WTC11 (cell line): ENCODE measurements at places on chromosomes 12 and 14.

DNA sequence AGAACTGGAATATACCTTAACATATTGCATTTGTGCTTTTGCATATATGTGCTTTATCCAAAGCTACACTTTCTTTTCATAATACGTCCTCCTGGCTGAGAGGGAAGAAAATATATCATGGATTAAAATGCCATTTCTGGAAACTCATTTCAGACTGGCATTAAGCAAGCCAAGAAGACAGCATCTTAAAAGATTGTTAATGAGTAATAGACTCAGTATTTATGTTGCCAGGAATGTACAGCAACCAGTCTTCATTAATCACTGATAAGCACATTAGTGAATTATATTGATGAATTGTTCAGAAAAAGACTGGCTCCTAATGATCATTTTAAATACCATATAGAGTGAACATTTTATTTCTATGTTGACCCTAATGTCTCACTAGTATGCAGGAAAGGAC is 134.9 kb upstream of the IFNG-AS1 start:
- no peak for DNase-seq

DNA sequence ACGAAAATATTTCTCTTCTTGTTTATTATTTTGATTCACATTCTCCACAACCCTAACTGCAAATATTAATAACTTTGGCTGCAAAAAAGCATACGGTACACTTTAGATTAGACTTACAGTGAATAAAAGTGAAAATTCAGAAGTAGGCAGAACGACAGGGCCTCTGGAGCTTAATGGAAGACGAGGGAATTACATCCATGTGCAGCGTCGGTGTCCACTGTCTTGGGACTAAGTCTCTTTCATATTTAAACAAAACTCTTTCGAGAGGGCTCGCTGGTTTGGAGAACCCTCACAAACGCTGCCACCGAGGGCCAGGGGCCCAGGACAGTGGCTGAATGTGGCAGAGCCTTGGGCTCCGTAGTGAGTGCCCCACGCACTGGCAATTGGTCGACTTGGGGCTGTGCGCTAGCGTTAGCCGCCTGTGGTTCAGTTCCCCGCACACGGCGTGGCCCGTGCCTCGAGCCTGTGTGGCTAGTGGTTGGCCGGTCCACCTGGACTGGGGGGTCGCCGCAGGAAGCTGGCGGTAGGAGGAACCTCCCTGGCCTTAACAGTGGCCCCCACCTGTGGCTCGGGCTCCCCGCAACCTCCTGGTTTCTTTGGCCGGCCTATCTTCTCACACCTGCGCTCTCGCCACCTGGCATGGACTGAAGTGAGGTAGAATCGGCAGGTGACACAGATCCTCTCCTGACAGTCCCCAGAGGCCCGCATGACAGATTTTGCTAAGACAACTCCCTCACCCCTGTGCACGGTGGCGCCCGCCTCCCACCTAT is 739 bp upstream of the PAX9 start:
- DNase-seq, result peak; percentile 33

DNA sequence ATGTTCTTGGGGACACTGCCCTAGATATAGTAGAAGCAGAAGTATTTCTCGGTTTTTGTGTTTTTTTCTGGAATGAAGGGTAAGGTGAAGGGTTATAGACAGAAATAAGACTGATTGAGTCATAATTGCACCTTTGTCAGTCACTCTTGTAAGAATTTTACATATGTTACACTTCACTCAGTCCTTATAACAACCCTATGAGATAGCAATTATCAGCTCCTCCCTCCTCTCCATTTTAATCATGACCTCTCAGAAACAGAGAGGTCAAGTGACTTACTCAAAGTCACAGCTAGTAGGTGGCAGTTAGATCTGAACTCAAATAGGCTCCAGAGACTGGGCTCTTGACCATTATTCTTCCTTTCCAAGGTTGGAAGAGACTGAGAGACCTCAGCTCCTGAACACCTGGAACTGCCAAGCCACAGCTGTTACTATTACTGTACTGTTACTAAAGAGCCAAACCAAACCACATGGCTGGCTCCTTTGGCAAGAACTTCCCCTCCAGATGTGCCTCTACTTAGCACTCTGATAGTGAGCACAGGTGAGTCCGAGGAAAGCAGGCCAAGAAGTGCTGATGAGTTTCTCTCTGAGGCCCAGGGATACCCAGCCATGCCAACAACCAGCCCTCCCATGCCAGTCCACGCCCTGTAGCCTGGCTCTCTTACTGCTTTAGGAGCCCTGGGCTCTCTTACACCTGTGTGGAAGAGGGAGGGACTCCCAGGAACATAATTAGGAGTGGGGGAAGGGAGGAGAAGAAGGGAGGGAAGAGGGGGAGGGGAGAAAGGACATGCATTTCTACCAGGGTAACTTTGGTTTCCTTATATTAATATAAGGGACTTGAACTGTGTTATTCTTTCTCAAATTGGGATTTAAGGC is 121.3 kb downstream of the CRADD start:
- DNase-seq, result no peak

DNA sequence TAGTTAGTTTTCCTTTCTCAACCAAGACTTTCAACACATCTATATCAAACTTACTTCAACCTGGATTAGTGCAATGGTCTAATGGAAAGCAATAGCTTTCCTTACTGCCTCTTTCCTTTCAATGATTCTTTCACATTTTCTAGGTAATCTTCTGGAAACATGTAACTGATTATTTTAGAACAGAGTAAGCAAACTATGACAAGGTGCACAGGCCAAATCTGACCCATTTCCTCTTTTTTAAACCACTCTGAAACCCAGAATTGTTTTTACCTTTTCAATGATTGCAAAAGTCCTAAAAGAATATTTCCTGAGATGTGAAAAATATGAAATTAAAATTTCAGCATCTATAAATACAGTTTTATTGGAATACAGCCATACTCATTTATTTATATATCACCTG is 81.6 kb upstream of the TMTC2 start:
- DNase-seq, result no peak

GRCh38 chr14:55724736-55725135 is 144.7 kb downstream of the KTN1 start:
- no peak for DNase-seq

GRCh38 chr14:76836029-76836630 is 9.9 kb downstream of the LRRC74A start:
- no peak for DNase-seq

DNA sequence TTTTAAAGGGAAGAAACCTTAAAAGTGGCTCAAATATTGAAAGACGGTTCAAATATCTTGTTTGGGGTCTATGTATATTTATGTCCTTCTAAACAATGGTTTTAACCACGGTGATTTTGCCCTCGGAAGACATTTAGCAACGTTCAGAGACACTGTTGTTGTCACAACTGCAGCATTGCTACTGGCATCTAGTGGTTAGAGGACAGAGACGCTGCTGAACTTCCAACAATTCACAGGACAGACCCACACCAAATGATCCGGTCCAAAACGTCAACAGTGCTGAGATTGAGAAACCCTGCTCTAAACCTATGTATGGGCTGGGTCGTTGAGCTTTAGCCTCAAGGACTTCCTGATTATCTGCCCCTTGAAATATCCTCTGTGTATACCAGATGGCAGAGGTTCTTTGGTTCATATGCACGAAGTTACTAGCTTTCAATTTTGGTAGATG is 1.7 kb downstream of the ANGEL1 start:
- no peak for DNase-seq

- no peak for DNase-seq
Measured at GRCh38 chr14:65054471-65055085, 47.7 kb downstream of the MAX start.

GRCh38 chr12:50050410-50051098 is 6.8 kb upstream of the ASIC1 start:
- peak; percentile 65 for DNase-seq

DNA sequence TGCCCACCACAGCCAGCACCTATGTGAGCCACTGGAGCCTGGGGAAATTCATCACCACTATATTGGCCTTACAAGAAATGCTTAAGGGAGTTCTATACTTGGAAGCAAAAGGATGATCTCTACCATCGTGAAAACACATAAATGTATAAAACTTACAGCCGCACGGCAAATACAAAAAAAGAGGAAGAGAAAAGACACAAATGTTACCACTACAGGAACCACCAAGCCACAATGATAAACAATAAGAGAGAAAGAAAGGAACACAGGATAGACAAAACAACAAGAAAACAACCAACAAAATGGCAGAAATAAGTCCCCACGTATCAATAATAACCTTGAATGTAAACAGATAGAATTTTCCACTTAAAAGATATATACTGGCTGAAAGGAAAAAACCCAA is 267.5 kb downstream of the TMEM121 start:
- no peak for DNase-seq

DNA sequence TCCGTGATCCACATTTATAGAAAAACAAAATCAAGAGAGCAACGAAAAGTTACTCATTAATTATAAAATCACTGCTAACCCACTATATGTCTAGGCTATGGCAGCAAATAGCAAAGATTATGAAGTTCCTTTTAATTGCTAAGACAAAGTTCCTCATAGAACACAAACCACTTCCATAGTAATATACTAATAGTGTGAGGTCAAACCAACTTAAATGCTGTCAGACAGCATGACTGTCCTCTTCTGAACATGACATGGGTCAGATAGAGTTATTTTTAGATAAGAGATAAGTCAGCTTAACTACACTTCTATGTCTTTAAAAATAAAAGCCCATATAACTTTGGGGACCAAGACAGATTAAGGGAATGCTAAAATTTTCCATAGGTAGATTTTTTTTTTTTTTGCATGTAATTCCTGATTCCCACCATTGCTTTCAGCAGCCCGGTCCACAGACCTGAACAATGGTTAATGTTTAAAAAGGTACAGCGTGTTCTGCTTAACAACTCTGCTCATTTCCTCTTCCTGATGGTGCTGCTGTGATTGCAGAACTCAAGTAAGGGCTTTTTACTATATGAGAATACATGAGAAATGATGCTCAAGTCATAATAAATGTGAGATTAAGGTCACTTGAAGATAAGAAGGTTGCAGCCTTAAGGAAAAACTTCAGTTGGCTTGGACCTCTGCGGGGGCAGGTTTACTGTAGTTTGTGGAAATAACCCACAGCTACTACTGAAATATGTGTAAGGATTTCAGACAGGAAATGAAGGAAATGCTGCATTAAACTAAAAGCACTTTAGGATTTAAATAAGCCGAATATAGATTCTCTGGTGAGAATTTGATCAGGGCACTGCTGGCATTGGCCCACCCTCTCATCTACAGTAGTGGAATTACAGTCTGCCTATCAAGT is 37.7 kb upstream of the DUSP6 start:
- DNase-seq, result no peak

GRCh38 chr12:49643961-49644619 is 20.7 kb downstream of the PRPF40B start:
- no peak for DNase-seq

- DNase-seq, result no peak
Measured at GRCh38 chr14:39243831-39244230, 10.1 kb downstream of the MIA2 start.
